ENCODE measurements at places on chromosomes 5 and 9. TPM values are rescaled to one million over a fixed set of nuclear protein-coding genes. Genes with fewer than 3 reads are reported as not detected.

Gene CYLC2
- polyA plus RNA-seq, result not detected

Gene PITX1
- 8.0 TPM for polyA plus RNA-seq

Gene EIF4E1B
- polyA plus RNA-seq, result not detected

Gene CEMIP2
- 27.7 TPM for polyA plus RNA-seq

Gene FOXD4L4
- 0.45 TPM for polyA plus RNA-seq

Gene PLPPR1
- 3.5 TPM for polyA plus RNA-seq

Gene KIF4B
- polyA plus RNA-seq, result 0.06 TPM
